ENCODE measurements at places on chromosomes 16 and 17.
A peak's percentile ranks its signal among the peaks of the same experiment; 100 is the strongest.

GRCh38 chr16:82311528-82311927 lies 141.5 kb upstream of the MPHOSPH6 start:
- DNase-seq = no peak

DNA sequence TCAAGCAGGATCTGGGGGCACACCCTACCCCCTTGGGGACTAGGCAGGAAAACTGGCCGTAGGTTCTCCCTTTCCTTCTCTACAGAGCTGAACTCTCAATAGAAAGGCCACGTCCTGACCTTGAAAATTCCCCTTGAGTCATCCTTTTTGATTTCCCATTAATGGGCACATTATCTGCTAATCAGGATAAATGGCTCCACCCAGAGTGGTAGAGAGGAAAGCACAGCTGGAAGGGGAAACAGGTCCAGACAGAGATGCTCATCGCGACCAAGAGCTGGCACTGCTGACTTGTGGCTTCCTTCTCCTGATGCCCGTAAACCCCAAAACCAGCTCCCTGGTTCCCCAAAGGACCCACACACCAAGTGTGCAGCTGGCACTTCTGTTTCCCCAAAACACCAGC lies 206.5 kb upstream of the CDH5 start:
- no peak for DNase-seq

- DNase-seq = no peak
These were observed 103.7 kb downstream of the NOG start for GRCh38 chr17:56697190-56697589.

GRCh38 chr16:84759061-84759460 lies 59.3 kb downstream of the USP10 start:
- no peak for DNase-seq

DNA sequence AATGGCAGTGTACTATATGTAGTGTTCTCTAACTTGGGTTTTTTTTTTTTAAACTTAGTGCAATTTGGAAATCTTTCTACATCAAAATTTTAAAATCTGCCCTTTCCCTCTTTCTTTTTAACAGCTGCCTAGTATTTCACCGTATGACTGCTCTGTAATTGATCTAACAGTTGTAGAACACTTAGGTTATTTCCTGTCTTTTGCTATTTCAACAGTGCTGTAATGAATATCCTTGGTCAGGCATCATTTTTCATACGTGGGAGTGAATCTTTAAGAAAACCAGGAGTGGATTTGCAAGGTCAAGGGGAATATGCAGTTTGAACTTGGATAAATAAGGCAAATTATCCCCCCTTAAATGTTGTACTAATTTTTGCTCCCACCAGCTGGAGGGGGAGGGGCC lies 3.8 kb downstream of the NLRC5 start:
- DNase-seq = no peak

DNA sequence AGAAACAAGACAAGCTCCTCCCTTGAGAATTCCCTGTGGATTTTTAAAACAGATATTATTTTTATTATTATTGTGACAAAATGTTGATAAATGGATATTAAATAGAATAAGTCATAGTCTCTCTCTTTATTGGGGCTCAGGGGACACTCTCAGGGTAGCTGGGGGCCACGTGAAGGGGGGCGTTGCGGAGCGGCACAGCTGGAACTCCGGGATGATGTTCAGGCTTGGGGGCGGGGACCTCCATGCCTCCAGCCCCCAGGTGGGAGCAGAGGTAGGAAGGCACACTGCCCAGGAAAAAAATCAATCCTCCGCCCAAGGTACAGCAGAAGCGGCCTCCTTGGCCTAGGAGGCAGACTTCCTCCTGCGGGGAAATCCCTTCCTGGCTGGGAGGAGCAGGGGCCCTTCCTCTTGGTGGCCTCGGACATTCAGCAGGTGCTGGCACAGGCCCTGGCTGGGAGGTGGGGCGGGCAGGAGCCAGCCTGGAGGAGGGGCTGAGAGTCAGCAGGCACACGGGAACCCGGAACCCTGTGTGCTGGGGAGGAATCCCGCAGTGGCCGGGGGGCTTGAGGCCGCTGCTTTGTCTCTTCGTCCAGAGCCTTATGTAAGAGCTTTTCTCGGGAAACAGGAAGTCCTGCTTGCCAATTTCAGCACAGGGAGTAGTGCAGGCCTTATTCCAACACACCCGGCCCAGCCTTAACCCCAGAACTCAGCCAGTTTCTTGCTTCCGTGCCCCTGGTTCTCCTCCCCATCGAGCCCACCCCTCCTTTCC lies 591 bp upstream of the TNFSF13 start:
- DNase-seq = peak; percentile 85

DNA sequence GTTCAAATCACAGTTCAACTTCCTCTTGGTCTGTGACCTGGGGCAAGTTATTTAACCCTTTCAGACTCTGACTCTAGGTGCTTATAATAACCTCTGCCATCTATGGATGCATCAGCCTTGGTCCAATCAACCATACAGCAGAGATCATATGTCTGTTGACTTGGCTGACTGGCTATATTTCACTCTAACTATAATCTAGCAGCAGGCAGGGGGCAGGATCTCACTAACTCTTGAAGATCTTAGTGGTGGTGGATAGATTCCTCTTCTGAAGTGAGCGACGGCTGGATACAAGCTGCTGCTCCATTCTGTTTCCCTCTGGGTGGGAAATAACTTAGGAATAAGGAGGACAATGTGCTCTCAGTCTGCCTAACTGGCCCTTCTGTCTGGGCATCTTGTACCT lies 146.6 kb downstream of the SKAP1 start:
- no peak for DNase-seq

- DNase-seq = no peak
These were observed 24.3 kb downstream of the GOSR2 start for GRCh38 chr17:46947216-46947615.

DNA sequence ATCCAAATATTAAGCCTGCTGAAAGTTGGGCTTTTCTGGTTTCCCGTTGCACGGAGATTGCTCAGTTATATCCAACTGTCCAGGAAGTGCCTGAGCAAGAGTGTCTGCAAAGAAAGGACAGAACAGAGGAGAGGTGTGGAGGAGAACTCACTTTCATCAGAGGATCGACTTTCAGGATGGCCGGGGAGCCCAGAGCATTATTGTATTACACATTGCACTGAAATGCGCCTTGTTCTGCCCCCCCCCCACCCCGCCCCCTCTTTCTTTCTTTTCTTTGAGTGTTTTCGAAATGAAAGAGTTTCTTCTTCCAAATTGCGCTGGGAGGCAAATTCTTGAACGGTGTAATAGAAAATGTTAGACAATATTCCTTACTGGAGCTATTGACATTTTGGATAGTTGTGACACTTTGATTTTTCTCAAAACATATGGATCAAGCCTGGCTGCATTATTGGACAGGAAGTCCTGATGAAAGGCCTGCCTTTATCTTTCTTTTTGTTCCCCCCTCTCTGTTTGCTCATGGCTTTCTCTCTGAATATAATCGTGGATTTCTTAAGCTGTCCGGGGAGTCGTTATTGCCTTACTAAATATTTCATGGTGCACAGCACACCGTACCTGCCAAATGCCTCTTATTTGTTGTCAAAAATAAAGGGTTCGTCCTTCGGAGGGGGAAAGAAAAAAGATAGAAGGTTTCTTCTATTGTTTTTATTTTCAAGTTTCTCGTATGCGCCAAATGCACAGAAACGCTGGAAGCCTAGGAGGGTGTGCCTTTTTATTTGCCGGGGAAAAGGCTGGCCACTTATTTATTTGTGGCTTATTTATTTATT lies 110.8 kb downstream of the IRX3 start:
- DNase-seq = no peak

DNA sequence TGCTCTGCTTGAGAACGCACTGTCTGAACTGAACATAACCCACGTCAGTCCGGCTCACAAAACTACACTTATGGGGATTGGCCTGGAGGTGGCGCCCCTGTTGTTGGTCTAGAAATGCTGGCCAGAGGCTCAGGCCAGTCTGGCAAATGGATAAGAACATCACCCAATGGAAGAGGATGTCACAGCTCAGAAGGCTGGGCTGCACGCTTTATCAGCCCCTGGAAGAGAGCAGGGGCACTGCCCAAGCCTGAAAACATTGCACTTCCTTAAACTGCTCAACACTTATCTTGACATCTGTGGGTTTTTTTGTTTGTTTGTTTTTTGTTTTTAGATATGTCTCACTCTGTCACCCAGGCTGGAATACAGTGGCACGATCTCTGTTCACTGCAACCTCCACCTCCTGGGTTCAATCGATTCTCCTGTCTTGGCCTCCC lies 24.8 kb upstream of the BPTF start:
- no peak for DNase-seq

- peak; percentile 50 for DNase-seq
These were observed 3.9 kb downstream of the CDH11 start for GRCh38 chr16:65117811-65118448.

- DNase-seq = no peak
These were observed 253.1 kb upstream of the DYNLRB2 start for GRCh38 chr16:80287674-80288073.
